ENCODE measurements at places on chromosomes 7 and 10.

GRCh38 chr10:69869291-69869961 lies 67.7 kb downstream of the COL13A1 start:
- peak; percentile 19 for DNase-seq

GRCh38 chr7:130350945-130351790 lies 6.6 kb downstream of the CPA5 start:
- no peak for DNase-seq

DNA sequence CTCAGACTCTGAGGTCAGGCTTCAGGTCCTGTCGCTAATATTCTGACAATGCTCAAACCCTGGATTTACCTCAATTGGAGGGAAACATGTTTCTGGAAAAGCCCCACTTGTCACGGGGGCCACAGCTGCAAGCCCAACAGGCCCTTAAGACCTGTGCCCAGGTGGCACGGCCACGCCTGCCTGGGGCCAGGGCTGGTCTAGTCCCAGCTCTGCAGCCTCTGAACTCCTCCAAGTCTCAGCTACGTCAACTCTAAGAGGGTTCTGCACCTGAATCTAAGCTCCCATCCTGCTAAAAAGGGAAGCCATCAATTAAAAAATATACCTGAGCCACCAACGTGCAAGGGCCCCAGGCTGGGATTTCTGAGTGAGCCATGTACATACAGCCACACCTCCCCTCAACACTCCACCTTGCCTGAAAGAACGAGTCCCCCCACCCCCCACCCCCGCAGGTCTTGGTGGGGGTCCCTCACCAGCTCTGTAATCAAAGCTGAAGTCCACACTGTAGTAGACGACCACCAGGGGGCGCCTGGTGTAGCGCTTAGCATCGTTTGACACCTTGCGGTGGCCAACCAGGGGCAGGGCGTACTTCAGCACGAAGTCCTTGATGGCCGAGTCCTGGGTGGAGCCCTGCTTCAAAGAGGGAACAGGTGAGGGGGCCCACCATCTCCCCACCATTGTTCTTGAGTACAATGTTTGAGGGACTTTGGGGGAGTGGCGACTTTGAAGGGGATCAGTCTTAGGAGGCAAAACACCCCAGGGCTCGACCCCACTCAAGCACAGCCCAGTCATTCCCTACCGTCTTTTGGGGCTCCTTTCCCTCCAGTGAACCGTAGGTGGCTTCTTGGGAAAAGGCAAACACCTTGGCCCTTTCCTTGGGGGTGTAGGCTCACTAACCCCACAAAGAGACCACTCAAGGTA lies 22.6 kb downstream of the PDIA4 start:
- no peak for DNase-seq

- no peak for DNase-seq
These were observed 85.2 kb downstream of the ABCB5 start for GRCh38 chr7:20700453-20701227.

- DNase-seq, result peak; percentile 37
These were observed 6.0 kb downstream of the SRGN start for GRCh38 chr10:69093933-69094332.

DNA sequence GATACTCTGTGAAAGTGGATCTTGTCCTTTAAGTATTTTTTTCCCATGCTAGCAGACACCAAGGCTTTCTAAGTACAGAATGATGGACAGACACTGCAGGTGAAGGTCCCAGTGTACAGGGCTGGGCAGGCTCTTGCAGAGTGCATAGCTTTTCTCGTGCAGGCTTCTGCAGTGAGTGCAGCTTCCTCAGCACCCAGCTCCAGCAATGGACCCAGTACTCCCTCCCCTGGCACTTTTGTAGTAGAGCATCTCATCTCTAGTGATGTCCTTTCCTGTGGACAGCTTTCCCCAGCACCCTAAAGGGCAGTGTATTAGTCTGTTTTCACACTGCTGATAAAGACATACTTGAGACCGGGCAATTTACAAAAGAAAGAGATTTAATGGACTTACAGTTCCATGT lies 104.3 kb downstream of the CUL2 start:
- no peak for DNase-seq

- DNase-seq, result peak; percentile 93
These were observed 50.6 kb upstream of the ITGB1 start for GRCh38 chr10:33008499-33009243.

DNA sequence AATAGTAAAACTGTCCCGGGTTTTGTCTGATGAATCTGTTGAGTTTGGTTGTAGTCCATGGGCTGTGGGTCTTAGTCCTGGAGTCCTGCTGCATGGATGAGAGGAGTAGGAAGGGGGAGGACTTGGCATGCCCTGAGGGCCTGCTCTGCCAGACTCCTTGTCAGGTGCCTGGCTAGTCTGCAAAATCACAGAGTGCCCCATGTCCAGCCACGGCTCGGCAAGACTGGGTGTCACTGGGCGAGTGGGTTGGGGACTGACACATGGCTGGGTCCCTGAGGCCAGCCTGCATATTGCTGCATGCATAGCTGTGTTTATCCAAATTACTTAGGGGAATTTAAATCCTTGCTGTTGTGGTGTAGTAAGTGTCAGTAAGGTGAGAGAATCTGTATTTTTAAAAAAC lies 9.7 kb downstream of the MINDY4 start:
- DNase-seq, result no peak

DNA sequence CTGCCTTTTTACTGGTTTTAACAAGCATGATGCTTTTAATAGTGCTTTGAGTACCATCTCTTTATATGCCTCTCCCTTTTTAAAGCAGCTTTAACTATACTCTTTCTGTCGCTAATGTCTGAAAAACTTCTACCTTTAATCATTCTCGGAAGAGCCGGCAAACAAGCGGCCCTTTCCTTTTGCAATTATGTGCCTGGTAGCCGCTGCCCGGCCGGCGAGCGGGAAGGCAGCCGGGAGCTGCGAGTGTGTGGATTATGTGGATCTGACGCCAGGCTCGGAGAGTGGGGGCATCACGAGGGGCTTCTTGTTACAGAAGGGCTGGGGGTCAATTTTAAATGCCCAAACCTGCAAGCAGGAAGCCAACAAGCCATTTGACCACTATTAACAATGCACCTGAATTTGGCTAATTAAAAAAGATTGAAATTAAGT lies 120.9 kb downstream of the BUB3 start:
- DNase-seq, result peak; percentile 1

DNA sequence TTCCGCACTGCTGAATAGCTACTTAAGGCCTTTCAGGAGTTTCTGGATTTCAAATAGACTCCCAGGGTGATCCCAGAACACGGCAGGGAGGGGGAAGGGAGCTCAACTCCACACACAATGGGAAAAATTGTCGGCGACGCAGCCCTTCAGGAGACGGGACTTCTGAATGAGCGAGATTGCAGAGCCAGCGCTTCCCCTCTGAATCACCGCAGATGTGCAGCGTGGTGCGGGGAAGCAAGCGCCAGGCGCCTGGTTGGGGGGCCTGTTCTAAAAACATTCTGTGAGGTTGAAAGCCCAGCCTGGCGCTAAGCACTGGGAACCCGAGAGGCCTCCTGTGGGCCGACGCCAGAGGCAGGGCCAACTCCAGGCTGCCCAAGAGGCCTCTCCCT lies 163.3 kb downstream of the MAD1L1 start:
- no peak for DNase-seq

- peak; percentile 6 for DNase-seq
These were observed 128.2 kb upstream of the CHST15 start for GRCh38 chr10:124221356-124222317.

DNA sequence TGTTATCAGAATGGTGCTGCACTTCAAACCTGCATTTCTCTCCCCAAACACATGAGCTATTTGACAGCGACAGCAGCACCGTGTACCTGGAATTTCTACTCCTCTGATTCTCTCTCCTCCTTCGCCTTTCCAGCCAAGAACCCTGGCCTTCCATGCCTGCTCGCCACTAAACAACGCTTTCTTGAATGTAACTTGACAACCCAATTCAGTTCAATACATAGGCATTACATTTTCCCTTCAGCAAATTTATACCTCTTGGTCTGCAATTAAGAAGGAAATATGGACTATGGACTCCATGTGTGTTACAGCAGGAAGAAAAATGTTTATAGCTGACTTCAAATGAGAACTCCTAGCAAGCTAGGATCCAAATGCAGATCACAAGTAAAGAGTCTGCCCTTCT lies 162.6 kb upstream of the AUTS2 start:
- DNase-seq, result no peak

DNA sequence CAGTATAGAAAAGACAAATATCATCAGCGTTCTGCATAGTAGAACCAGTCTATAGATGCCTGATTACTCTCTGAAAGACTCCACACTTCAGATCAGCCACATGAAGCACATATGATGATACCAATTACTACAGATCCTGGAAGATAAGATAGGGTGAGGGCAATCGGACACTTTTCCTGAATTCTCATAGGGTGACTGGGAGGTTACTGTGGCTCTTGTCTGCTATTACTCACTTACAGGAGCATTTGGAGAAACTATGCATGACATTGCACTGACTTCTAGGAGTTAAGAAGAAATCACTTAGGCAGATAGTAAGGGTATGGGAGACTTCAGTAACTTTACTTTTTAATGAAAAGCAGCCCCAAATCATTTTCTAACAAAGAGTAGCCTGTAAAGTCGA lies 1140.9 kb downstream of the XPNPEP1 start:
- DNase-seq, result no peak

GRCh38 chr10:101601541-101601940 lies 13.4 kb downstream of the DPCD start:
- DNase-seq, result no peak
